Vagina (tissue), 2 donors: ENCODE measurements at places on chromosomes 1 and 21. TPM values are rescaled to one million over a fixed set of nuclear protein-coding genes. Genes with fewer than 3 reads are reported as not detected.

The CD1E gene
- 2.5 TPM for total RNA-seq

DNA sequence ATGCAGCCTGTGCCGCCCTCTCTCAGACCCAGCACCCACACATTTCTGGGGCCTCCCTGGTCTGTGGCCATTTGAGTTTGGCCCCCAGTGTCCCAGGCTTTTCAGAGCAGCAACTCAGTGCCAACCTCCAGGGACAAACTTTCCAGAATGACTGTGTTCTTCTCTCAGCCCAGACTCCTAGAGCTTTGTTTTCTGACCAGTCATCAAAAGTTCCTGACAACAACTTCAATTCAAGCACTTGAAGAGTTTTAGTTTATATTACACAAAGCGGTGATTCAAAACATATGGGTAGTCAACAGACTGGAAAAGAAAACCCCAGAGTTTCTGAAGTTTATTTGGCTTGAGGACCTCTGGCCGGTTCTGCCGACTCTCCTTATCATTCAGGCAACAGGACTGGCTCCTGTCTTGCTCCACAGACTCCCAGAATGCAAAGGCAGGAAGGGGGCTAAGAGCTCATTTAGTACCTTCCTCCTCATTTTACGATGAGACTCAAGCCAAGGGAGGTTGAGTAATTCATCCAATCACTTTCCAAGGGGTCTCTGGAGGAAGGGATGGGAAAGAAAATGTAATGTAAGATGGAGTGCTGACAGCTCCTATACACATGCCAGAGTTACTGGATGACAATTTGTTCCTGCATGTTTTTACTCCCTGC is 27.0 kb upstream of the TIAM1 start:
- no peak overlapping the region for H3K27ac ChIP-seq
- no peak for DNase-seq
- no peaks in the 10 kb centered on the region for H3K36me3 ChIP-seq
- H3K27me3 ChIP-seq = no peaks in the 10 kb centered on the region
- no peak overlapping the region for H3K4me3 ChIP-seq
- H3K4me1 ChIP-seq = no peaks in the 10 kb centered on the region

The AKR7A3 gene
- total RNA-seq = 4.2 TPM

The SH3BGR gene
- total RNA-seq = 1.2 TPM

- no peaks in the 10 kb centered on the region for H3K4me1 ChIP-seq
- no peaks in the 10 kb centered on the region for H3K36me3 ChIP-seq
- no peaks in the 10 kb centered on the region for H3K27me3 ChIP-seq
- no peak overlapping the region for H3K4me3 ChIP-seq
These were observed 20.7 kb downstream of the DNAJC6 start for GRCh38 chr1:65330021-65330420.

DNA sequence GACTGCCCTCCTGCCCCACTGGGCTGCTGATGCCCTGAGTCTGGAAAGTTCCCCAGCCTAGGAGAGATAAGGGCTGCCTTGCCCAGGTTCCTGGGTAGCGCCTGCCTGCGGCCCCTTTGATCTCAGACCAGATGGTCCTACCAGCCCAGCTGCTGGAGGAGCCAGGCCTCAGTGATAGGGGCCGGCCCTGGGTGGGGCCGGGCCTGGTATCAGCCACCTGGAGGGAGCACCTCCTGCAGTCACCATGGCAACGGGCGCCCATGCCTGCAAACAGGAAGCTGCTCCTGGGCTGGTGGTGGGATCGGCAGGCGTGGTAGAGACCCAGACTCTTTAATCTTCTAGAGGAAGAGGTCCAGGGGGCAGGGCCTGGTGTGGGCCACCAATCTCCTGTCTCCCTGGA is 119.7 kb upstream of the WNT4 start:
- DNase-seq = no peak
- no peaks in the 10 kb centered on the region for H3K27me3 ChIP-seq
- no peak overlapping the region for H3K4me3 ChIP-seq
- no peaks in the 10 kb centered on the region for H3K36me3 ChIP-seq
- H3K27ac ChIP-seq = no peak overlapping the region
- no peaks in the 10 kb centered on the region for H3K4me1 ChIP-seq

The C4BPA gene
- not detected for total RNA-seq

GRCh38 chr1:6730880-6731279 is 29.3 kb upstream of the DNAJC11 start:
- no peak for DNase-seq
- H3K4me3 ChIP-seq = no peak overlapping the region
- H3K27me3 ChIP-seq = no peaks in the 10 kb centered on the region
- H3K36me3 ChIP-seq = no peaks in the 10 kb centered on the region
- H3K27ac ChIP-seq = no peak overlapping the region

DNA sequence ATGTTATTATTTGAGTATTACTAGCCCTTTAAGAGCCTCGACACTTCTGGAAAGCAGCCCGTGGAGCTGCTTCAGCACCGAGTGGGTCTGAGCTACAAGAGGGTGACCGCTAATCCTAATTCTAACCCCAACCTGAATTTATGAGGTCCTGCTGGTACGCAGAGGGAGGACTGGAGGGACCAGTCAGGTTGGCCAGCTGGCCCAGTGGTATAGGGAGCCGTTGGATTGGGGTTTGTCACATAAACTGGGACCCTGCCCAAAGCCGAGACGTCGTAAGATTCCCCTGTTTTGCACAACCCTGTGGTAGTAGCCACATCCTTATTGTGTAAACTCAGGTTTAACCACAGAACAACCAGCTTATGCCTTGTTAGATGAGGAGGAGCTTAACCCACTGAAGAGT is 60.8 kb upstream of the F3 start:
- H3K27me3 ChIP-seq = no peaks in the 10 kb centered on the region
- H3K36me3 ChIP-seq = no peaks in the 10 kb centered on the region
- H3K27ac ChIP-seq = no peak overlapping the region
- H3K4me3 ChIP-seq = no peak overlapping the region

DNA sequence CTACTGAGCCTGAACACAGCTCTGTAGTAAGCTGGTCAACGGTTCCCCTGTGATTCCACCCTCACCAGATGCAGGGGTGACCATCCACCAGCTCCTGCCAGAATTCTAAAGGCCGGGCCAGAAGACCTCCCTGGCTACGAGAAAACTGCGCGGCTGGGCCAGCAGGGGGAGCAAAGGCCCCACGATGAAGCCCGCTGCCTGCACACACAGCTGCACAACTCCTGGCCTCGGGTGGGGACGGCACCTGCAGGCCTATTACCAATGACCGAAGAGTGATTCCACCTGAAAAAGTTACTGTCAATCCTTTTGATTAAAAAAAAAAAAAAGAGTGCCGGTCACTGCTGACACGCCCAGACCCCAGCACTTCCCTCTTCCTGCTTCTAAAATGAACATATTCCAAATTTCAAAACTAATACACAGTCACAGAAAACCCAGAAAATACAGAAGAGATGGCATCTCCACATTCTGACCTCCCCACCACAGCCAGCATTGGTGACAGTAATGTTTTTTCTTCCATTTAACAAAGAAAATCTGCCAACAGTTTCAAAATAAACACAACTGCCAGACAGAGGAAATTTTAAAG is 49.8 kb upstream of the RIPK4 start:
- no peak for DNase-seq
- H3K27ac ChIP-seq = no peak overlapping the region
- no peaks in the 10 kb centered on the region for H3K4me1 ChIP-seq
- H3K36me3 ChIP-seq = peaks cover 15% of the 10 kb centered on the region
- H3K4me3 ChIP-seq = no peak overlapping the region
- no peaks in the 10 kb centered on the region for H3K27me3 ChIP-seq

The PSMD4 gene
- total RNA-seq = 118 TPM

The TMPRSS2 gene
- total RNA-seq = 19.9 TPM

DNA sequence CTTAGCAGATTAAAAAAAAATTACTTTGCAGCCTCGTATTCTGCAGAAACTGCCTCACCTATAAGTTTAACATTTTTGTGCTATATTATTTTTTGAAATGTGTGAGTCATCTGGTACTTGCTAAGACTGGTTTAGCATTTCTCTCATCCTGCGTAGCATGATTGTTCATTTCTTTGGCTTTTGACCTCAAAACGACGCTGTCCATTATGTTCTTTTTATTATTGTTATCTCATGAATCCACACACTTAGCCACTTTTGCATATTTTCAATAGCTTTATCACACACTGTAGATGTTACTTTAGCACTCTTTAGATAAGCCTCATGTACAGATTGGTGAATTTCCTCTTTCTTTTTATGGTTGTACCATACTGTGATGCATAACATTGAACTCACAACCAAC is 1004.9 kb upstream of the NCAM2 start:
- no peak overlapping the region for H3K27ac ChIP-seq
- no peak overlapping the region for H3K4me3 ChIP-seq
- no peaks in the 10 kb centered on the region for H3K27me3 ChIP-seq
- no peaks in the 10 kb centered on the region for H3K36me3 ChIP-seq

- no peak overlapping the region for H3K27ac ChIP-seq
- DNase-seq = no peak
- H3K27me3 ChIP-seq = no peaks in the 10 kb centered on the region
- no peak overlapping the region for H3K4me3 ChIP-seq
- no peaks in the 10 kb centered on the region for H3K36me3 ChIP-seq
These were observed 149.1 kb downstream of the AMY1C start for GRCh38 chr1:103898576-103899345.

The OR2L3 gene
- not detected for total RNA-seq

The DNALI1 gene
- total RNA-seq = 4.7 TPM

The SPRR5 gene
- not detected for total RNA-seq

DNA sequence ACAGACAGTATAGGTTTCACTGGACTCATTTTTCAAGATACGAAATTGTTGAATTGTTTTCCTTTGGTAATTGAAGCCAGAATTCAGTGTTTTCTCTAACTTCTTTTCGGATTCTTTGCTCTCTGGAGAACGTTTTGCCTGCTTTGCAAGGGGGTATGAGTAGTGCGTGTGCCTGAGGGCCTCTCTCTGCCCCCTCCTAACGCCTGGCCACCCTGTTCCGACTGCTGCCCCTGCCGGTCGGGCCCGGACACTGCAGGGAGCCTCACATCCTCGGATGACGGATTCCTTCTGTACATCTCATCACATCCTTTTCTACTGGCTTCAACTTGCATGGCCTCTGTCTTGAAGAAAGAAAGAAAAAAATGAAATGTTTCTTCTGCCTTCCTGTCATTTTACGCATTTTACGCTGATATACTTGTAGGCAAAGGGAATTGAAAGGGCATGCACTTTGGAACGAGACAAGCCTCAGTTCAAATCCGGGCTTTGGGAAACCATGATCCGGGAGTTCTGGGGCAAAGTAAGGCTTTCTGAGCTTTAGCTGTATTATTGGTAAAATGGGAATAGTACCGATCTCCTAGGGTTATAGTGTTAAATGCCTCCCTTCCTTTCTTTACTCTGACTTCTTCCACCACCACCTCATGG is 65.1 kb downstream of the DISC1 start:
- DNase-seq = no peak
- no peaks in the 10 kb centered on the region for H3K36me3 ChIP-seq
- H3K4me3 ChIP-seq = no peak overlapping the region
- no peak overlapping the region for H3K27ac ChIP-seq
- no peaks in the 10 kb centered on the region for H3K4me1 ChIP-seq

- no peaks in the 10 kb centered on the region for H3K36me3 ChIP-seq
- H3K4me3 ChIP-seq = no peak overlapping the region
- no peak overlapping the region for H3K27ac ChIP-seq
- H3K27me3 ChIP-seq = no peaks in the 10 kb centered on the region
These were observed 1256.9 kb downstream of the BRINP3 start for GRCh38 chr1:189220750-189221149.

- H3K4me3 ChIP-seq = no peak overlapping the region
- no peak for DNase-seq
- H3K4me1 ChIP-seq = no peaks in the 10 kb centered on the region
These were observed 92.6 kb upstream of the NEK7 start for GRCh38 chr1:198064181-198064580.

DNA sequence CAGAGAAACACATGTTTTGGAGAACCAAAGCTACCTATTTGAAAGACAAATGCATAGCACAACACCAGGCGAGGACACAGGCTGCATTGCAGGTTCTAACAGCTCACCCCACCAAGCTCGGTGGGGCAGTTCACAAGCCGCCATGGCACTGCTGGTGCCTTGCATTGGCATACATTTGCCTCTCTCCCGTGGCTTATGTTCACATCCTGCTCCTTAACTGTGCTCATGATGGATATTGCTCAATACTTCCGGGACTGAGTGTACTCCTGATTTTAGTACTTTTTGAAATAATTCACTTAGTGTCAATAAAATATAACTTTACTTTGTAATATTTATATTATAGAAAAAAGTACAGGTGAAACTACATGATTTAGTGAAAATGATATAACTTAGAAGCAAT is 1187.4 kb upstream of the NCAM2 start:
- H3K27me3 ChIP-seq = no peaks in the 10 kb centered on the region
- no peaks in the 10 kb centered on the region for H3K36me3 ChIP-seq
- no peak for DNase-seq
- no peak overlapping the region for H3K27ac ChIP-seq

DNA sequence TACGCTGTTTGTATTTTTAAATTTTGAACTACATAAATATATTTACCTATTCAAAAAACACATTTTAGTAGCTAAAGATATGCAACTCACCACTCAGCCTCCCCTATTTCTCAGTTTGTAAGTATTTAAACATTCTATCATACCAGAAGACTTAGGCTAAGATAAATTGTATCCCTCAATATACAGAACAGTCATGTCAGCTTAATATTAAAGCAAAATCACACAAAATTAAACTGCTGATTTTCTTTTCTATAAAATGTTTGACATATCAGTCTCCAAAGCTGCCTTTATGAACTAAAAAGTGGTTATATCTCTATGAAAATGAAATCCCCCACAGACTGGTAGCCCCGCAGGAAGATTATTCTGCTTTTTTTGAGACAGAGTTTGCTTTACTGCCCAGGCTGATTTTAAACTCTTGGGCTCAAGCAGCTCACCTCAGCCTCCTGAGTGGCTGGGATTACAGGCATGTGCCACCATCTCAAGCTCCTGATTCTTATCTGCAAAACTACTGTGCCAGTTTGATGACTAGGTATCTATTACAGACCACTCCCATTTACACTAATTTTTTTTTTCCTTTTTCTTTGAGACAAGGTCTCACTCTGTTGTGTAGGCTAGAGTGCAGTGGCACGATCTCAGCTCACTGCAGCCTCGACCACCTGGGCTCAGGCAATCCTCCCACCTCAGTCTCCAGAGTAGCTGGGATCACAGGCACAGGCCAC is 37.6 kb downstream of the NRDC start:
- peaks cover 5% of the 10 kb centered on the region for H3K36me3 ChIP-seq
- no peak for DNase-seq
- no peaks in the 10 kb centered on the region for H3K27me3 ChIP-seq
- H3K4me3 ChIP-seq = no peak overlapping the region

GRCh38 chr1:213425376-213426030 is 374.5 kb downstream of the RPS6KC1 start:
- DNase-seq = no peak
- H3K36me3 ChIP-seq = no peaks in the 10 kb centered on the region
- H3K4me1 ChIP-seq = no peaks in the 10 kb centered on the region
- H3K27ac ChIP-seq = no peak overlapping the region
- H3K27me3 ChIP-seq = no peaks in the 10 kb centered on the region
- no peak overlapping the region for H3K4me3 ChIP-seq

- peaks cover 8% of the 10 kb centered on the region for H3K4me1 ChIP-seq
- no peaks in the 10 kb centered on the region for H3K27me3 ChIP-seq
- H3K36me3 ChIP-seq = no peaks in the 10 kb centered on the region
These were observed 86.1 kb downstream of the TENT5C start for GRCh38 chr1:117691942-117692341.

The AQP10 gene
- total RNA-seq = not detected

The ARPC5 gene
- 48.4 TPM for total RNA-seq
